ENCODE measurements at places on chromosomes 3 and 15. TPM values are rescaled to one million over a fixed set of nuclear protein-coding genes. Genes with fewer than 3 reads are reported as not detected.

- no peak for DNase-seq
Observed at GRCh38 chr3:34056951-34057390, 258.5 kb downstream of the PDCD6IP start.

- no peak for DNase-seq
Observed at GRCh38 chr15:91630090-91630489, 223.4 kb upstream of the SLCO3A1 start.

DNA sequence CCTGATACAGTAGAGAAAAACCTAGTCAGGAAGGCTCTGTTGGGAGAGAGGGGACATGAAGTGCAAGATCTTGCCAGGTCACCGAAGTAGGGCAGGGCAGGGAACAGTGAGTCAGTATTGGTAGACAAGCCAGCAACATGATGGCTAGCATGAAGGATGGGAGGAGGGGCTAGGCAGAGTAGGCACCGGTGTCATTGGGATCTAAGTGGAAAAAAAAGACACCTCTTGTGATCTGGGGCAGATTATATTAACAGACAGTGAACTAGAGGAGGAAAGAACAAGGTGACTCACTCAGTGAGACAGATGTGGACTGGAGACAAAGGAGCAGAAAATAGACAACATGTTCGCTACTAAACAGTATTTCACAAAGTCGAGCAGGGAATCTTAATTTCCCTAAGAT is 149.2 kb upstream of the SLC24A5 start:
- DNase-seq: no peak

- no peak for DNase-seq
Observed at GRCh38 chr3:152459118-152459515, 190.4 kb downstream of the MBNL1 start.

DNA sequence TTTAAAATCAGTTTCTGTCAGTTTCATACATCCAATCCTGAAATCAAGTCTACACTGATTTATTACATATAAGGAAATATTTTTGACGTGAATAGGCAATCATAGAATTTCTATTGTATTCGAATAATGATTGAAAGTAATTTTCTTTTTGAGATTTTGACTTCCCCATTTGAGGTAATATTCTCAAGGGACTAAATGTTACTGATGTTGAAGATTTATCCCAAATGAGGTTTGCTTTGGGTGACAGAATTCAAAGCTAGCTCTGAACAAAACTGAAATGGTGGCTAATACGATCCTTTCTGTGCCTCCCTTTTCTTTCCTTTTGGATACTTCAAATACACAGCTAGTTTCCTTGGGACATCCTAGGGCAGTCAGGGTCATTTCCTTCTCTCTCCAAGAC is 12.9 kb upstream of the CNBP start:
- DNase-seq: no peak

DNA sequence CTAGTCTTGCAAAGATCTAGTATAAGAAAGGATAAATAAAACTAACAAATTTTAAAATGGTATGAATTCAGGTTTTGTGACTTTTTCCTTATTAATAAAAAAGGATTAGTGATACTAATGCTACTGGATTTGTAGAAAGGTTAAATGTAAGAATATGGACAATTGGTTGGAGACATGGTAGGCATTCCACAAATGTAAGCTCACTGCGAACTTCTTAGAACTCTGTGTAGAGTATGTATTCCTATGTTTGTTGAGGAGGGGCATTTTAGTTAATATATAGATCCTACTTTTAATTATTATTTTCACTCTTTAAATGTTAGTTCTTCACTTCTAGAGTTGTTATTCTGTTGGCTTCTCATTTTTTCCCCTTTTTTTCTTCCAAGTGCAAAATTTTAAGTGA is 414.3 kb downstream of the RBMS3 start:
- no peak for DNase-seq

- no peak for DNase-seq
Observed at GRCh38 chr3:50341537-50341936, 901 bp upstream of the RASSF1 start.

DNA sequence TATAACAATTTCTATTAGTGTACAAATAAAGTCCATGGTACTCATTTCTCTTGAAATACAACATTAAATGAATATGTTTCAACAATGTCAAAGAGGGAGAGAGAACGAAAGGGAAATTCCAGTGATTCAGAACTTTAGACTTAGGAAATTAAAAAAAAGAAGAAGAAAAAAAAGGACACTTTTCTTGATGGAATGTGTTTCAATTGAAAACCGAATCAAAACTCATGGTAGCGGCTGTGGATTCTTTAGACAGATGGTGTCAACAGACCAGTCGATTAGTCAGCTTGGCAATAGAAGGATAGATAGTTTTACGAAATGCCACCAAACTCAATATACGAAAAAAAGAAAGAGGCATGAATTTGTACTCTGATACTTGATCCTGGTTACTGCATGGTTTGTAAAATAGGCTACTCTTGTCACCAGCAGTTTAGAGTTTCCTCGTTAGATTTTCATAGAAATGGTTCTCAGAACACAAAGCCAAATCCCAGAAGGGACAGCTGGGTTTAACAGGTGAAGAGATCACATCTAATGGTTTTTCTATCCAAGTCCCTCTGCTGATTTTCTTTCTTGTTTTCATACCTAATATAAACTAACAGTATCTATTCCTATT is 793.5 kb downstream of the ROBO1 start:
- DNase-seq: no peak

DNA sequence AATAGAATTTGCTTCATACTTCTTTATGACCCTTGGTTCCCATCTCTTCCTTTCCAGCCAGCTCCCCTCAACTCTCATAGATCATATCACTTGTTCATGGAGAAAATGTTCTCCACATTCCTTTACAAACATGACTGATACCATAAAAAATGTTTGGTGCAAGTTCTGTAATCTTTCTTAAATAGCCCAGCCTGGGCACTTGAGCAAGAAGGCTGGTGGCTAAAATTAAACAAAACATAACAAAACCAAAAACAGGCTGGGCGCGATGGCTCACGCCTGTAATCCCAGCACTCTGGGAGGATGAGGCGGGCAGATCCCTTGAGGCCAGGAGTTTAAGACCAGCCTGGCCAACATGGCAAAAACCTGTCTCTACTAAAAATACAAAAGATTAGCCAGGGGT is 8.9 kb upstream of the POLR2M start:
- no peak for DNase-seq

DNA sequence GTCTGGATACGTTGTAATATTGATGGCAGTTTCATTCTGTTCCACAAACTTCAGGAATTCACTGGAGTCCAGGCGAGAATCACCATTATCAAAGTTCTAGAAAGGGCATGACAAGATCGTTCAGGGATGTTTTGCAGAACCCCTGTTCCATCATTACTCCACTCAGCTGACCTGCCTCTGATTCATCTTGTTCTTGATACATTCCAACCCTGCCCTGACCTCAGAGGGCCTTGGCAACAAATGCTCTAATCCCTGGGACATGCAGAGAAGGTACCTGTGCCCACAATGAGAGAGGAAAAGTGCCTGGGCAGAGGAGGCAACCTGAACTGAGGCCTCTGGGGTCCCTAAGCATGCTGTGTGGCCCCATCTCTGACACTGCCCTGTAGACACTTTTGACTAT is 45.9 kb downstream of the FSTL1 start:
- no peak for DNase-seq

DNA sequence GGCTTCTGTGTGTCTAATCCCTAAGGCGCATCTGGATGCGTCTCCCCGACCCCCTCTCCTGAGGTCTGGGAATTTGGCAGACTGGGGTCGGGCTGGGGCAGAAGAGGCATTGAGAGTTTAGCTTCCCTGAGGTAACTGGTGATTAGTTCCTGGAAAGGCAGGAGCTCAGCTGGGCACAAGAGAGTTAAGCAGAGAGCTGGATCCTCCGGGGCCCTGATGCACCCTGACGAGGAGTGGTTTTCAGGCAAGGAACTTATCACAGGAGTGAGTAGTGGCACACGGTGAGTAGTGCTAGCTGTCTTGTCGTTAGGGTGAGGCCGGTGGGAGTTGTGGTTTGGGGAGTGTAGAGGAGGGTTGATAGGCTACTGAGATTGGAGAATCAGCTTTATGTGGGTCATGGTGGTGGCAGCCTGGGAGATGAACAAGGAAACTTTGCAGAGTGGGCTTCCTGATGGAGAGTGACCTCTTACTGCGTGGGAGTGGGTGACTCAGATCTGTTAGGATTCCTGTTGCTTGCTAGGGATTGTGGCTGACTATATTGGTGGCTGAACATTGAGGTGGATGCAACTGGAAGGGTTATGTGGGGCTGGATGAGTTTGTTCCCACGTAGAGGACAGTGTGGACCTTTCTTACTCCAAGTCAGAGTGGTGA is 897 bp downstream of the RAD54L2 start:
- peak; percentile 18 for DNase-seq

DNA sequence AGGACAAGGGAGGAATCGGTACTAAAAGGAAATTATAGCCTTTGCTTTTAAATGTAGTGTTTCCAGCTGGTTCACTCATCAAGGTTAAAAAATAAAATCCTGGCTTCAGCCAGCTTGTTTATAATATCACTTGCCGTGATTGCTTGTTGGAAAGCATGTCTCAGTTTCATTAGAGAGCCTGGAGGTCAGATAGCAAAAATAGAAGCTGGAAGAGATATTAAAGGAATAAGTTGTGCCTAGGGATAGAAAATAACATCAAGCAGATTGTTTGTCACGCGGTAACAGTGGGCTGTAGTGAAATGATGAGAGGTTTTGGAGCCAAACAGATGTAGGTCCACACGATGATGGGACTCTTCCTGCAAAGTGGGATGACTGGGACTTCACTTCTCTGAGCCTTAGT is 17.7 kb upstream of the SLMAP start:
- no peak for DNase-seq

- DNase-seq: no peak
Observed at GRCh38 chr3:56930706-56931105, 129.0 kb upstream of the ARHGEF3 start.

DNA sequence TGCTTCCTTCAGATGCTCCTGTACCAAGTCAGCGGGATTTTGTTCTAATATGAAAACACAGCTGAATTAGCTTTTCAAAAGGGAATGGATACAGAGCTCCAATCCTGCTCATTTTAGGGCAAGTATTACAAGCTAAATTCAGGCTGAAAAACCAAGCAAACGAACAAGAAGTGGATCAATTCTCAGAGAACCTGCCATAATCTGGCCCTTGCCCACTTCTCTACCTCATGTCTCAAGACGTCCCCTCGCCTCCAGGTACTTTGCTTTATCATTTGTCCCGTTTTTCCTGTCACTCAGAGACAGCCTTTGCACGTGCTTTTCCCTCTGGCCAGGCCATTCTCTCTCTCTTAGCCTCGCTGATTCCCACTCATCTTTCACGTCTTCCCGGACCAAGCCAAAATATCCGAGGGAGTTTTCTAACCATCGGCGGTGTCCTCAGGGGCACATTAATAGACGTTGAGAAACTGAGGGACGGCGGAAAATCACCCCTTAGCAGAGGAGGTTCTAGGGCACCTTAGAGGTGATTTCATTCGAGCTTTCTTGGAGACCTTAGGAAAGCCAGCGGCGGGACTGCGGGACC is 654 bp downstream of the SUSD5 start:
- DNase-seq: no peak

DNA sequence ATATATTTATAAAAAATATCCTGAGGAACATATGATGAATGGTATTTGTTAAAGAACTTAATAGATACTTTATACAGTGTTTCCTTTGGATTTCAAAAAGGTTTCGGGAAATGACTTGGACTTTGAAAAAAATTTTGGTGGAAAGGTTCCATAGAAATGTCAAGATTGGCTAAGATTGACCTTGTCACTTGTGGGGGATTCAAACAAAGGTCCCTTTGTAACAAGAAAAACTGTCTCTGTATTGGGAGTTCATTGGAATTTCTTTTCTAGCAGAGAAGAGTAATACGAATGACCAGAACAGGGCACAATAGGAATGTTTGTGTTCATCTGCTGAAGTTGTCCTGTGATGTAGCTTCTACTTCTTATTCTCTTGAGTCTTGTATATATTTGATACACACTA is 43.2 kb downstream of the ARHGEF26 start:
- DNase-seq: no peak

DNA sequence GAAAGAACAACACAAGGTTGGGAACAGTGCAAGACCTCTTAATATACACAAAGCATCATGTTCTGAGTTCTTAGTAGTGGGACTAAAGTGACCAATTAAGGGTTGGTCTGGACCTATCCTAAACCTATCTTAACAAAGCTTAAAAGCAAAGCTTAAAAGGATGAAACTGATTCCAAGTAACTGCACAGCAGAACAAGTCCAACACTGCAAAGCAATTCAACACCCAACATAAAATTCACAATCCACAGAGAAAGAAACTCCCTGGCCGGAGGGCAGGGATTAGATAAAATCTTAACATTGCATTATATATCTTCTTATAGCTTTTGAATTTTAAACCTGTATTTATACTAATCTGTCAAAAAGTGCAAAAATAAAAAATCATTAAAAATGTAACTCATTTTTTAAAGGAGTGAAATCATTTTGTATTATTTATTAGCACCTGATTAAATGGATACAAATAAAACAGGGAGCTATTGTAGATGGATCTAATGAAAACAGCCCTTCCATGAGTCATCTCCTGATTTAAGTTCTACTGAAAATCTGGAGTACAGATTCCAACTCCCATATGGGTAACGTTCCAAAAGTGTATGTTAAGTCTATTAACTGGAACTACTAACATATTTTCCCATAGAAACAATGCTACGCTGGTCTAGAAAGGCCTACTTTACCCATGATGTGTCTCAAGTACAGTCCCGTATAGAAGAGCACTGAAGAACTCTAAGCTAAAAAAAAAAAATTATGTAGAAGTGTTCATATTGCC is 34.9 kb downstream of the PIK3R4 start:
- no peak for DNase-seq

- no peak for DNase-seq
Observed at GRCh38 chr3:178198329-178198728, 337.9 kb upstream of the KCNMB2 start.

- DNase-seq: no peak
Observed at GRCh38 chr3:71423151-71423906, 160.2 kb downstream of the FOXP1 start.

GRCh38 chr15:90036343-90036742 is 35.2 kb downstream of the ZNF710 start:
- no peak for DNase-seq

DNA sequence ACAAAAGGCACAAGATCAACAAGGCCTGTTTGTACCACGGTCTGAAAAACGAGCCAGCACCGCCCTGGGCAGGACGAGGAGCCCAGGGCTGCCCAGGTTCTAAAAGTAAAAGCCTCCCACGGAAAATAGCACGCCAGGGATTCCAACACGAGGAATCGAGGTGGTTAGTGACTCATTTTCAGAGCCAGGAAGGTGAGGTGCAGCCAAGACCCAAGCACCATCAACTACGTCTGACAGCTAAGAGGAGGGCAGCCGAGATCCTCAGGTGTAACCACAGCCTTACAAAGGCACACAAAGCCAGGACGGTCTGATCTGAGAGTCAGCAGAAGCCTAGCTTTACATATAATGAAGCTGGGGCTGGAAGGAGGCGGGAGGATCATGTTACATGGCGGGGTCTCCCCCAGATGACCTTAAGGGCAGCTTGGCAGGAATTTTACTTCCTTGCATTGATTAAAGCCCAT is 52.5 kb downstream of the ATP10A start:
- no peak for DNase-seq

Gene SEMA6D
- 30.9 TPM for polyA plus RNA-seq

Gene TF
- 9.1 TPM for polyA plus RNA-seq

Gene FAM107A
- polyA plus RNA-seq: 4.0 TPM

Gene NAA50
- polyA plus RNA-seq: 141 TPM

Gene SPRED1
- 35.3 TPM for polyA plus RNA-seq

Gene USP13
- 15.7 TPM for polyA plus RNA-seq

Gene GPR62
- polyA plus RNA-seq: 0.83 TPM

Gene OR4F6
- not detected for polyA plus RNA-seq

Gene ZBTB20
- 6.9 TPM for polyA plus RNA-seq

Gene CHRNA5
- 8.5 TPM for polyA plus RNA-seq

Gene CNTN4
- 27.6 TPM for polyA plus RNA-seq

Gene GP5
- polyA plus RNA-seq: 0.95 TPM

Gene FEZF2
- not detected for polyA plus RNA-seq

Gene STIMATE
- polyA plus RNA-seq: 17.0 TPM
